Breast epithelium (tissue), 4 donors: ENCODE measurements at places on chromosomes 4 and X. TPM values are rescaled to one million over a fixed set of nuclear protein-coding genes. Genes with fewer than 3 reads are reported as not detected.

HERC5 gene
- total RNA-seq = 5.0 TPM

EREG gene
- 0.80 TPM for total RNA-seq

PPID gene
- total RNA-seq = 29.9 TPM

BEX5 gene
- 5.3 TPM for total RNA-seq

TRPC3 gene
- 0.64 TPM for total RNA-seq

AKAP4 gene
- not detected for total RNA-seq

KCNIP4 gene
- 0.66 TPM for total RNA-seq

CXCL8 gene
- total RNA-seq = 0.64 TPM

EXOC1 gene
- 37.4 TPM for total RNA-seq

EMCN gene
- 23.9 TPM for total RNA-seq

AWAT2 gene
- total RNA-seq = not detected

PRDM8 gene
- total RNA-seq = 1.2 TPM

DSPP gene
- total RNA-seq = not detected

TRMT44 gene
- 47.7 TPM for total RNA-seq

MSANTD1 gene
- total RNA-seq = 0.66 TPM

SPANXB1 gene
- not detected for total RNA-seq

MID1 gene
- total RNA-seq = 10.8 TPM

IL13RA1 gene
- total RNA-seq = 71.4 TPM

LUZP4 gene
- not detected for total RNA-seq
